ENCODE measurements at places on chromosomes 5 and 9. TPM values are rescaled to one million over a fixed set of nuclear protein-coding genes. Genes with fewer than 3 reads are reported as not detected.

The CCL27 gene
- not detected for total RNA-seq

The GABBR2 gene
- 0.56 TPM for total RNA-seq

The NIPAL4 gene
- total RNA-seq: 0.85 TPM

The MSX2 gene
- total RNA-seq: 1.1 TPM

The PCDHB14 gene
- total RNA-seq: 0.58 TPM

The PRRX2 gene
- total RNA-seq: 3.9 TPM

The CDH12 gene
- not detected for total RNA-seq

The TYRP1 gene
- total RNA-seq: not detected

The PCDHGA7 gene
- 3.7 TPM for total RNA-seq

The NUTM2F gene
- total RNA-seq: not detected

The ACSL6 gene
- under 0.01 TPM for total RNA-seq

The FBXL17 gene
- total RNA-seq: 5.2 TPM

The C5orf52 gene
- total RNA-seq: not detected

The CDX1 gene
- total RNA-seq: 0.38 TPM

The INSL6 gene
- not detected for total RNA-seq

The LCN2 gene
- not detected for total RNA-seq

The SPATA24 gene
- 4.5 TPM for total RNA-seq

The SOX30 gene
- not detected for total RNA-seq

The ZDHHC11B gene
- under 0.01 TPM for total RNA-seq

The PPIC gene
- total RNA-seq: 88.0 TPM

The TNFSF15 gene
- 1.5 TPM for total RNA-seq

The FOXI1 gene
- total RNA-seq: under 0.01 TPM

The LCP2 gene
- not detected for total RNA-seq

The GLIPR2 gene
- 41.4 TPM for total RNA-seq

The PSMD5 gene
- 21.4 TPM for total RNA-seq

The CCDC192 gene
- not detected for total RNA-seq

The MED7 gene
- 10.7 TPM for total RNA-seq

The PDZD2 gene
- 0.28 TPM for total RNA-seq

The TSLP gene
- total RNA-seq: 13.5 TPM

The FBP2 gene
- total RNA-seq: not detected

The BRINP1 gene
- 0.56 TPM for total RNA-seq

The CYSRT1 gene
- under 0.01 TPM for total RNA-seq

The ADGRD2 gene
- not detected for total RNA-seq

The SLC2A6 gene
- 21.1 TPM for total RNA-seq

The ECSCR gene
- total RNA-seq: 3.4 TPM

The ACOT12 gene
- under 0.01 TPM for total RNA-seq

The PLAC8L1 gene
- not detected for total RNA-seq

The SEC24A gene
- total RNA-seq: 27.6 TPM

The ISL1 gene
- not detected for total RNA-seq

The DMRTA1 gene
- total RNA-seq: under 0.01 TPM

The KIF12 gene
- total RNA-seq: 0.38 TPM

The FOXD4L4 gene
- total RNA-seq: under 0.01 TPM

The NMUR2 gene
- not detected for total RNA-seq

The C9orf152 gene
- total RNA-seq: under 0.01 TPM

The GHR gene
- total RNA-seq: 2.8 TPM

The TAF11L5 gene
- total RNA-seq: not detected

The PFN3 gene
- not detected for total RNA-seq

The CHSY3 gene
- total RNA-seq: 25.1 TPM

The CFAP90 gene
- total RNA-seq: not detected

The IL5 gene
- not detected for total RNA-seq

The HTR1A gene
- not detected for total RNA-seq

The DAB2IP gene
- total RNA-seq: 6.1 TPM

The FREM1 gene
- not detected for total RNA-seq

The PHF24 gene
- 0.28 TPM for total RNA-seq

The CBY3 gene
- total RNA-seq: not detected

All from regular cardiac myocyte (primary cell).